ENCODE measurements at places on chromosomes 7 and 10. TPM values are rescaled to one million over a fixed set of nuclear protein-coding genes. Genes with fewer than 3 reads are reported as not detected.

Gene SPRN
- not detected for total RNA-seq

Gene STEAP1
- 7.4 TPM for total RNA-seq

Gene AGR2
- not detected for total RNA-seq

Gene GRID1
- total RNA-seq, result not detected

Gene KDM7A
- 10.1 TPM for total RNA-seq

Gene GPR15LG
- not detected for total RNA-seq

Gene ACBD7
- total RNA-seq, result 3.1 TPM

Gene ASAH2
- total RNA-seq, result 0.31 TPM

Gene ADAM12
- total RNA-seq, result 0.63 TPM

Gene ZNF853
- total RNA-seq, result 1.9 TPM
